DND-41 (cell line): ENCODE measurements at places on chromosomes 6 and 20.

DNA sequence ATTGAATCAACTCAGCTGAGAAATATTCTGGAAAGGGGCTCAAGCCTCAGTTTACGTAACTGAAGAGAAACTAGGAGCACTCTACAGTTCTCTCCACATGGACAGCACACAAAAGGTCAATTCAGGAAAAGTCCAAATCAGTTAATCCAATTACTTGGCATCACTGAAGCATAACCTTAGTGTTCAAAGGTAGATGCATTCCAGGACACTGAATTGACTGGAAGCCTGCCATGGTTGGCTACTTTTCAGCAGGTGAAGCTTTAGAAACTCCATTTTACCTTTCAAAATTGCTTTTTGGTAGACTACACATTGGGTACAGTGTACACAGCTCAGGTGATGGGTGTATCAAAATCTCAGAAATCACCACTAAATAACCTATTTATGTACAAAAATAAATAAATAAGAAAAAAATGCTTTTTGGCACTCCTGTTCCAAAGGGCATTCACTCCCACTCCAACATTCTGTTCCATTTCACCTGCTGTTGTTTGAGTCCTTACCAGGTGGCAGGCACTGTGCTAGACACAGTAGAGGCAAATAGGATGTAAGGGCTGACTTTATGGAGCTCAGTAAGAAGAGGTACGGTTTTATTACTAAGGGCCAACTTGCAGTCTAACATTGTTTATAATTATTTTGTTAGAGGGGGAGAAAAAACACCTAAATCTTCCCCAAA, 153.4 kb downstream of the FAXC start:
- no peak overlapping the region for H3K27ac ChIP-seq
- no peak overlapping the region for H3K4me3 ChIP-seq
- peaks cover 3% of the 10 kb centered on the region for H3K27me3 ChIP-seq
- no peak for DNase-seq
- no peaks in the 10 kb centered on the region for H3K36me3 ChIP-seq

- no peaks in the 10 kb centered on the region for H3K36me3 ChIP-seq
- H3K4me1 ChIP-seq, result no peaks in the 10 kb centered on the region
- no peak for DNase-seq
- peaks cover 20% of the 10 kb centered on the region for H3K27me3 ChIP-seq
- H3K4me3 ChIP-seq, result no peak overlapping the region
- H3K27ac ChIP-seq, result no peak overlapping the region
These were observed 89.5 kb downstream of the SNX5 start for GRCh38 chr20:17878912-17879602.

DNA sequence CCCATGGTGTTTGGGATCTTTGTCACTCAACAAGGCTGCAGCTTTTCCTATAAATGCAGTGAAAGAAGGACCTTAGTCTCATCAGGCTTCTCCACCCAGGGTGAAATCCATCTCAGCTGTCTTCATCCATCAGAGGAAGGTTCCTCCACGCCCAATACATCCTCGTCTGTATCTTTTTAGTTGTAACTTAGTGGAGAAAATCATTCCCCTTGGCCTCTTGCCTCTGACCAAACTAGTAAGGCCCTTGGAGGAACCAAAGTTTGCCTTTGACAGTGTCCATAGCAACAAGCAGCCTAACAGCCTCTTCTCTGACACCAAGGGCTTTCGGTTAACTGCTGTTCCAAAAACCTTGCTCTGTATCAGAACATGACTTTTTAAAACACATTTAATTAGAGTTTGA, 230.3 kb upstream of the ECI2 start:
- DNase-seq, result no peak
- H3K4me1 ChIP-seq, result no peaks in the 10 kb centered on the region
- no peak overlapping the region for H3K4me3 ChIP-seq
- H3K27me3 ChIP-seq, result peaks cover 7% of the 10 kb centered on the region
- no peak overlapping the region for H3K27ac ChIP-seq
- H3K36me3 ChIP-seq, result no peaks in the 10 kb centered on the region

GRCh38 chr6:16344756-16345155, 106.4 kb downstream of the GMPR start:
- DNase-seq, result no peak
- no peaks in the 10 kb centered on the region for H3K27me3 ChIP-seq
- H3K4me3 ChIP-seq, result no peak overlapping the region
- no peak overlapping the region for H3K27ac ChIP-seq

DNA sequence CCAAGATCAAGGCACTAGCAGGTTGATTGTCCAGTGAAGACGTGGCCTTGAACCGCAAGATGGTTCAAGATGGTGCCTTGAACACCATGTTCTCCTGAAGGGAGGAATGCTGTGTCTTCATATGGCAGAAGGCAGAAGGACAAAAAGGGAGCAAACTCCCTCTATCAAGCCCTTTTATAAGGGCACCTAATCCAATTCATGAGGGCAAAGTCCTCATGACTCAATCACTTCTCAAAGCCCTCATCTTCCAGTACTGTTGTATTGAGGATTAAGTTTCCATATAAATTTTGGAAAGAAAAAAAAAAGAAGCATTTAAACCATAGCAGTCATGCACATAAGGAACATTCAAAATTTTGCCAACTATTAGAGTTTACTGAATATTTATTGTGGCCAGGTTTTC, 29.9 kb upstream of the TSPYL1 start:
- H3K36me3 ChIP-seq, result no peaks in the 10 kb centered on the region
- no peak overlapping the region for H3K27ac ChIP-seq
- DNase-seq, result no peak
- H3K27me3 ChIP-seq, result no peaks in the 10 kb centered on the region

- H3K27ac ChIP-seq, result no peak overlapping the region
- no peak for DNase-seq
- H3K36me3 ChIP-seq, result no peaks in the 10 kb centered on the region
- H3K4me3 ChIP-seq, result no peak overlapping the region
- no peaks in the 10 kb centered on the region for H3K27me3 ChIP-seq
These were observed 32.8 kb downstream of the CD164 start for GRCh38 chr6:109349419-109349987.

DNA sequence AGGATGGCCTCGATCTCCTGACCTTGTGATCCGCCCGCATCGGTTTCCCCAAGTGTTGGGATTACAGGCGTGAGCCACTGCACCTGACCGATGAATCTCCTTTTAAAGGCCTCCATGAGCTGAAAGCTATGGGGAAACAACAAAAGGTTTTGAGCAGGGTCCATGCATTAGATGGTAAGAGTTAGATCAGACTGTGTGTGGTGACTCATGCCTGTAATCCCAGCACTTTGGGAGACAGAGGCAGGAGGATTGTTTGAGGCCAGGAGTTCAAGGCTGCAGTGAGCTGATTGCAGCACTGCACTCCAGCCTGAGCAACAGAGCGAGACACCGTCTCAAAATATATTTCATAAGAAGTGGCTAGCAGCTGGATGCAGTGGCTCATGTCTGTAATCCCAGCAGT, 41.0 kb upstream of the BCLAF1 start:
- no peaks in the 10 kb centered on the region for H3K4me1 ChIP-seq
- no peak overlapping the region for H3K4me3 ChIP-seq
- no peaks in the 10 kb centered on the region for H3K36me3 ChIP-seq
- H3K27ac ChIP-seq, result no peak overlapping the region
- DNase-seq, result no peak

GRCh38 chr6:111666847-111667246, 61.2 kb upstream of the TRAF3IP2 start:
- no peaks in the 10 kb centered on the region for H3K4me1 ChIP-seq
- no peak overlapping the region for H3K27ac ChIP-seq
- peaks cover 70% of the 10 kb centered on the region for H3K36me3 ChIP-seq

DNA sequence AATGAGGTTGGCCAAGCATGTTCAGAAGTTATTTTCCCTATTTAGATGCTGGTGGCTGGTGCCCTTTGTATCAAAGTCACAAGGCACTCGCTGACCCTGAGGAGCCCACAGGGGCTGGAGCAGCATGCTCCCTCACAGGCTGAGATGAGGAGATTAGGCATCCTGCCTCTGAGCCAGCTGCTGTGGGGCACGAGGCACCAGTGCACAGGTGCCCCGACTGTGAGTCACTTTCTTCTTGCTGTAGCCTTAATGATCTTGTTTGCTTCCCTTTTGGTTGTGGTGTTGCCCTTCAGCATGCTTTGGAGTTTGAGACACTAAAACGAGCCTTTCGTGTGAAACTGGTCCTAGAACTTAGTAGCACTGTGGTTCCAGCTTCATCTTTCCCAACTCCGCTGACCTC, 4.3 kb downstream of the PSMG4 start:
- no peak overlapping the region for H3K4me3 ChIP-seq
- no peak for DNase-seq
- H3K27me3 ChIP-seq, result no peaks in the 10 kb centered on the region
- H3K36me3 ChIP-seq, result peaks cover 67% of the 10 kb centered on the region
- H3K4me1 ChIP-seq, result peaks cover 49% of the 10 kb centered on the region
- no peak overlapping the region for H3K27ac ChIP-seq

- H3K27me3 ChIP-seq, result no peaks in the 10 kb centered on the region
- H3K4me1 ChIP-seq, result peaks cover 27% of the 10 kb centered on the region
- H3K36me3 ChIP-seq, result no peaks in the 10 kb centered on the region
- no peak overlapping the region for H3K4me3 ChIP-seq
- no peak overlapping the region for H3K27ac ChIP-seq
These were observed 47.6 kb upstream of the RNF24 start for GRCh38 chr20:4062721-4063606.

DNA sequence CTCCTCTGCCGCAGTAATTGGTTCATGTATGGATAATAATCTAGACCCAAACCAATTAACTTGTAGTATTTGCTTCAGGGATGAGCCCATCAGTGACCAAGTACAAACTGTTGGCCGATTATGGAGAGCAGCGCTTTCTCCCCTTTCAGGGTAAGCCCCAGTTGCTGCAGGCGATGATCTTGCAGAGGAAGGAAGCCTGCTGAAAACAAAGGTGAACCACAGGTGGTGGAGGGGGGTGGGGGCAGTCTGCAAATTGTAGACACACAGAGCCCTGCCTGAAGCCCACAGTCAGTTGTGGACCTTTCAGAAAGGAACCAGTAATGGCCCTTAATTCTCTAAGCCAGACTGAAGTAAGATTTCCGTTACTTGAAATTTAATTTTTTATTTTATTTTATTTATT, 167.9 kb upstream of the JARID2 start:
- no peaks in the 10 kb centered on the region for H3K27me3 ChIP-seq
- H3K36me3 ChIP-seq, result no peaks in the 10 kb centered on the region
- no peaks in the 10 kb centered on the region for H3K4me1 ChIP-seq
- H3K4me3 ChIP-seq, result no peak overlapping the region
- no peak for DNase-seq
- no peak overlapping the region for H3K27ac ChIP-seq

GRCh38 chr6:125477156-125477555, 175.4 kb upstream of the HDDC2 start:
- no peak overlapping the region for H3K4me3 ChIP-seq
- no peaks in the 10 kb centered on the region for H3K4me1 ChIP-seq
- H3K36me3 ChIP-seq, result no peaks in the 10 kb centered on the region
- H3K27me3 ChIP-seq, result no peaks in the 10 kb centered on the region
- H3K27ac ChIP-seq, result no peak overlapping the region

GRCh38 chr6:111416529-111416928, 66.5 kb downstream of the REV3L start:
- H3K4me3 ChIP-seq, result no peak overlapping the region
- H3K27ac ChIP-seq, result no peak overlapping the region
- no peak for DNase-seq
- no peaks in the 10 kb centered on the region for H3K4me1 ChIP-seq
- H3K27me3 ChIP-seq, result no peaks in the 10 kb centered on the region

GRCh38 chr6:158894193-158894592, 75.0 kb upstream of the EZR start:
- H3K27ac ChIP-seq, result no peak overlapping the region
- DNase-seq, result no peak
- no peaks in the 10 kb centered on the region for H3K4me1 ChIP-seq
- no peaks in the 10 kb centered on the region for H3K36me3 ChIP-seq
- H3K4me3 ChIP-seq, result no peak overlapping the region

DNA sequence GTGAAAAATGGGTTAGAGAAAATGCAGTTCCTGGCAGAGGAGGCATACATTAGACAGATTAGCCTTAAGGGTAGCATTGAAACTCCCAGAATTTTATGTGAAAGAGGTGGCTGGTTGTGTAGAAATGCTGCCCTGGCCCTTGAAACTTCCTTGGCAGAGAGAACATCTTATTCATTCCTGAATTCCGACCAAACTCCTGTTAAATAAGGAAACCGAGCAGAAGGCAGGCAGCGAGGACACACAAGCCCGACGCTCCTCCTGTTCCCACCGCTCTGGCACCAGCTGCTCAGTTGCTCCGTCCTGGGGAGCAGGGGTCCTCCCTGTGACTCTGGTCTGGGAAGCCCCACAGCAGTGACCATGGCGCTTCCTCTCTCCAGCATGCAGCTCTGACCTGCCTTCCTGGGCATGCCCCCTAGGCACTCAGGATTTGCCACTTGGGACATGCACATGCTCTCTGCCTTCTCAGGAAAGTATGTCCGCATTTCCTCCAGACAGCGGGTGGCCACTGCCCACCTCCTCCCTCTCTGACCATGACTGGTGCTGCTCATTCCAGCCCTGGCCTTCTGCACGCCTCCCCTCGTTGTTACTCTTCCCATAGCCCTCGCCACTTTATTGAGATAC, 35.2 kb upstream of the CLDN20 start:
- H3K27ac ChIP-seq, result no peak overlapping the region
- H3K36me3 ChIP-seq, result no peaks in the 10 kb centered on the region
- no peak overlapping the region for H3K4me3 ChIP-seq
- H3K27me3 ChIP-seq, result peaks cover 3% of the 10 kb centered on the region
